ENCODE measurements at places on chromosomes 4 and X.

- no peak for DNase-seq
These were observed 4.5 kb downstream of the RAB9A start for GRCh38 chrX:13693341-13693961.

DNA sequence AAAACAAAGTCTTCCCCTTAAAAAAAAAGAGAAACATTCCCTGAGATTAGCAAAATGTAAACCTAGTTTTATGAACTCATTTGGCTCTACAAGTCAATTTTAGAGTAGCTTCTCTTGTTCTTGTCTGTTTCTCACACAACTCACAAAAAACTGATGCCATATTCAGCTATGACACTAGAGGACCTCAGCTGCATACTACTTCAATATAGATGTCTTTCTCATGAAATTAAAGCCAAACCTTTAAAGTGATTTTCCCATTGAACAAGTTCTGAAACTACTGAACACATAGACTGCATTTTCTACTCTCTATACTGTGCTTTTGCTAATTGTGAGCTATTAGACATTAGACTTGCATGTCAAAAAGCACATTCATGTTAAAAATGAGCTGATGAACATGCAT, 49.8 kb downstream of the TBCK start:
- no peak for DNase-seq

DNA sequence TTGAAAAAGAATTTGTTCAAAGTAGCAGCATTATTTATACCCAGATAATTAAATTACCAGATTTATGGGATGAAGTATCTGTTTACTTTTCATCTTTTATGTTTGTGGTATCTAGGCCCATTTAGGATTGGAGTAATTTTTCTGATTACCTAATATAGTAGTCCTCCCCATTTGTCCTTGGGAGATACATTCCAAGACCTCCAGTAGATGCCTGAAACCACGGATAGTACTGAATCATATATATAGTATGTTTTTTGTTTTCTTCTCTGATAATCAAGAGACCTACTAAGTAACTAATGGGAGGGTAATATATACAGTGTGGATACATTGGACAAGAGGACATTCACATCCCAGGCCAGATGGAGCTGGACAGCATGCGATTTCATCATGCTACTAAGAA, 30.7 kb upstream of the PTPN13 start:
- no peak for DNase-seq

DNA sequence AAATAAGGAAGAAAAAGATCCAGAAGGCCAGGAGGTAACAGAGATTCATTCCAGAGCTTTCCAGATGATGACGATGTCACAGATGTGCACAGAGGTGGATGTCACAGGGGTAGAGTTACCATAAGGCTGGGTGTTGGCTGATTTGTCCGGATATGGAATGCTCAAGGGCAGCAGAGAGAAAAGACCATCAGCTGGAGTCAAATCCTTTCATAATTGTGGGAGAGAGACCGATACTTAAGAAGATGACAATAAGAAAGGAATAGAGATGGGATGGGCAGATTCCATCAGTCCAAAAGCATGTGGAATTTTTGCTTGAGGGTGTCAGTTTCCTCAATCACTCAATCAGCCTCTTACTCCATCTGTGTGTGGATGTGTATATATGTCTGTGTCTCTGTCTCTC, 150.4 kb downstream of the CENPC start:
- no peak for DNase-seq

GRCh38 chr4:52111995-52112394, 60.9 kb downstream of the SPATA18 start:
- DNase-seq, result no peak

DNA sequence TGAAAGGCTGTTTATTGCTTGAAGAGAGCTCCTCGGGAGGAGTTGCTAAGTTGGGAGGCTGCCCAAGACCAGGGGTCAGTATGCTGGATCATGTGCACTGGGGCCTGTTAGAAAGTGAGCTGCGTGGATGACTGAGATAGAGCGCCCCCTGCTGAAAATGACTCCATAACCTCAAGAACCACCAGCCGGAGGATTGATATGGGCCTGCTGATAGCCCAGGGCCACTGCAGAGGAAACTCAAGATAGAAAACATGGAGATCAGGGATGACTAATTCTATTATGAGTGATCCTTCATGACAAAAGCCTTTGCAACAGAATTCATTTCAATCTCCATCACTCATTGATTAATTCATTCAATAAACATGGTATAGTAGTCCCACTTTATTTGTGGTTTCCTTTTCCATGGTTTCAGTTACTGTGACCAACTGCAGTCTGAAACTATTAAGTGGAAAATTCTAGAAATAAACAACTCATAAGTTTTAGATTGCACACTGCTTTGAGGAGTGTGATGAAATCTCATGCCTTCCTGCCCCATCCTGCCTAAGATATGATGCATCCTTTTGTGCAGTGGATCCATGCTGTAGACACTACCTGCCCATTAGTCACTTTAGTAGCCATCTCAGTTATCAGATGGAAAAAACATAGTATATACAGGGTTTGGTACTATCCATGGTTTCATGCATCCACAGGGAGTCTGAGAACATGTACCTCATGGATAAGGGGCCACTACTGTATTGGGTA, 126.7 kb upstream of the MBNL3 start:
- DNase-seq, result peak; percentile 4

- DNase-seq, result no peak
These were observed 128.4 kb downstream of the REELD1 start for GRCh38 chr4:146342600-146343192.

- no peak for DNase-seq
These were observed at the start of gene TBX22 for GRCh38 chrX:80014141-80014940. Gene TBX22 (plus strand): TSS chrX:80014753. CDS start chrX:80022270, 7,517 bp downstream.

DNA sequence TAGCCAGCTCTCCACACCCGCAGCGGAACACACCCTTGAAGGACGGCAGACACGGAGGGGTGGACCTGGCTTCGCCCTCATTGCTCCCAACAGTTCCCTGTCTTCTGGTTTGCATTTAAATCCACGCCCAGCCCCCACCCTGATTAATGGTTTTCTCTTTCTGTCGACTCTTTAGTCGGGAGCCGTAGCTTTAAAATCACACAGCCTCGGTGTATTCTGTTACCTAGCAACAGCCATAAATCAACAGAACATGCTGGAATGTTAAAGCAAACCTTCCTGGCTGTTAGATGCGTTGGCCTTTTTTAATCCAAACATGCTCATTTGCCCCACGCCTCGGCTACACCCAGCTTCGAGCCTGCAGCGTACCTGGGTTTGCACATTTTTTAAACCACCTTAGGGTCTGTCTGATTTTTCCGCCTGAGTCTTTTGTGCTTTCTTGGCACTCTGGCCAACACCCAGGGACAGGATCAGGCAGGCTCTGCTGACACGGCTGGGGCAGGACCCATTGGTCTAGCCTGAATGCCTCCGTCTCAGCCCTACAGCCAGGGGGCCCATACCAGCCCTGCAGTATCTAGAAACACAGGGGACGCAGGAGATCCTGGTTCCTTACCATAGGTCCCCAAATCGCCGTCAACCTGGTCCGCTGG, 21.4 kb upstream of the PPP2R2C start:
- DNase-seq, result no peak

DNA sequence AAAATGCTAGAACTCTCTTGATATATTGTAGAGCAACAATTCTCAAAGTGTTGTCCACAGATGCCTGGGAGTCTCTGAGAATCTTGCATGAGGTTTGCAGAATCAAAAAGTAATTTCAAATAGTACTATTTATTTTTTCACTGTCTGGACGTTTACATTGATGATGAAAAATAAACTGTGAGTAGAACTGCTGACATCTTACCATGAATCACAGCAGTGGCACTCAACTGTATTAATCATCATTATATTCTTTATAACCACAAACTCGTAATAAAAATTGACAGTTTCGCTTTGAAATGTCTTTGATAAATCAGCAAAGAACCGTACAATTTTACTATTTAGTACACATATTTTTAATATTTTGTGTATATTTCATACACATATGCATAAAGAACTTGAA, 94.5 kb downstream of the NAF1 start:
- no peak for DNase-seq

GRCh38 chrX:129717892-129718291, 20.9 kb upstream of the XPNPEP2 start:
- DNase-seq, result no peak

DNA sequence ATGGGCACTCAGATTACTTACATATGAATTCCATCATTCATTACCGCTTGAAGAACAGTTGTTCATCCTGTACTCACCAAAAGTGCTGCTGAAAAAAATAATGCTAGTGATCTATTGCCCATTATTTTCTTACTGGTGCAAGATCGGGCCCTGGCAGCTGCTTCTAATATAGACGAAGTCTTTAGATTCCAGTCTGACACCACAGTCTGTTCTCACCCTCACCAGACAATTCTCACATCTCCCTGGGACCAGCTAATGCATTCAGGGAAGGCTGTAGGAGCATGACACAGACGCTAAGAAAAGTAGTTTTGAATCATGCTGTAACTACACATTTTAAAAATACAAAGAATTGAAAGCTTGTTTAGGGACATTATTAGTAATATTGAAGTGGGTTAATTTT, 13.8 kb downstream of the GEMIN8 start:
- no peak for DNase-seq

DNA sequence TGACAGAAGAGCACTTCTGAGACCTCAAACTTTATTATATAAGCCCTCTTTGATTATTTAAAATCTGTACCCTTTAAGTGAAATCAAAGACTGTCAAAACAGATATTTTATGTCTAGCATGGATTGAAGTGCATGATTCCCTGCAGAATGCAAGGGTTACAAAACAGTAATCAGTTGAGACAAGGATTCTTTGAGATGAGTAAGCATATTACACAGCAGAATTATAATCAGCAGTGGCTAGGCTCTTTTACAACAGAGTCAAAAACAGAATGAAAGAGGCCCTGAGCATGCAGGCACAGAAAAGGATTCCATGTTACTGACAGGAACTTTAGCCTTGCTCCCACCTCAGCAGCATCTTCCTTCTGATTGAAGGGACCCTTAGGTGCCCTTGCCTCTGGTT, 487.9 kb upstream of the GALNT7 start:
- DNase-seq, result no peak

DNA sequence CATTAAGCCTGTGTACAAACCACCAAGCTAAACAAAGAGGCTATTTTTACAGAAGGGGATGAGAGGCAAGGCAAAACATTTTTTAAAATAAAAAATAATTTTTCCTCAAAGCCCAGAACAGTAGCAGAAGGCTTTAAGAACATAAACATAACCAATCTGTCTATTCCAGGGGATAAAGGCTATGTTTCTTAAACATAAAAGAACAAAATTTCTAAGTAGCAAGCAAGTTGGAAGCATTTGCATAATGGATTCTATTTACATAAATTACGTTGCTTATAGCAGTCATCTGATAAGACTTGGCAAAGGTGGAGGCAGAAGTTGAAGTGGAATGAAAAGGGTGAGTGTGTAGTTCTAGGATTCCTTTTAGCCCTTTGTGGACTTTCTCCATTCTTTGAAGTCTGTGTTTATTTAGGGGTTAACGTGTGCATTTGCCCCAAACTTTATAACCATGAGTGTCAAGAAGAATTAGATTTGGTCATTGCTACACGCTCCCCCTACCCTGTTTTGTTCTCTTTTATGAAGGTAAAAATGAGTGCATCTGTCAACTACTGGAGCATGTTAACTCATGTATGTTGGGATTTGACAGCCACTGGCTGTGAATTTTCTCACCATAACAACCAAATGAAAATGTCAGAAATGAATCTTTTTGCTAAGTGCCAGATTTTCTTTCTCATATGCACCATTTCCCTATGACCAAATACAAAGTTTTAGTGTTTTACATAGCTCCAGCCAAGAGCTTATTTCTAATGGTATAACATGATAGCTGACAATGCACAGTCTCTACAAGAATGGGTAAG, 378.4 kb upstream of the IGFBP7 start:
- no peak for DNase-seq

DNA sequence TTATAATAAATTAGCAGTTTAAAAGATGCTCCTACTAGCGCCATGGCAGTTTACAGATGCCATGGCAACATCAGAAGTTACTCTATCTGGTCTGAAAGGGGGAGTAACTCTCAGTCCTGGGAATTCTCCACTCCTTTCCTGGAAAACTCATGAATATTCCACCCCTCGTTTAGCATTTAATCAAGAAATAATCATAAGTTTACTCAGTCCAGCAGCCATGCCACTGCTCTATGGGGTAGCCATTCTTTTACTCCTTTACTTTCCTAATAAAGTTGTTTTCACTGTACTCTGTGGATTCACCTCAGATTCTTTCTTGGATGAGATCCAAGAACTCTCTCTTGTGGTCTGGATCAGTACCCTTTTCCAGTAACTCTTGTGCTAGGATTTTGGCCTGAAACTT, 52.3 kb downstream of the GUCY1B1 start:
- no peak for DNase-seq

DNA sequence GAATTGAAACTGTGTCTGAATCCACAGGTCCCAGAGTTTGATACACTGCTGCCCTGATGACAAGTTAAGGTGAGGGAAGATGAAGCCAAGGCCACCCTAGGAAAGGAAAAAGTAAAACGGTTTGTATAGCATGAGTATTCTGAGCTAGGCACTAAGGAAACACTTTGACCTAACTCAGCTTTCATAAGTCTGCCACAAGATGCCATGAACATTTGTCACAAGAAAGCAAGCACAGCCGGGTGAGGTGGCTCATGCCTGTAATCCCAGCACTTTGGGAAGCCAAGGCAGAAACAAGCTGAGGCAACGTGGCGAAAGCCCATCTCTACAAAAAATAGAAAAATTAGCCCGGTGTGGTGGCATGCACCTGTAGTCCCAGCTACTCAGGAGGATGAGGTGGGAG, 34.2 kb downstream of the ELOVL6 start:
- no peak for DNase-seq

DNA sequence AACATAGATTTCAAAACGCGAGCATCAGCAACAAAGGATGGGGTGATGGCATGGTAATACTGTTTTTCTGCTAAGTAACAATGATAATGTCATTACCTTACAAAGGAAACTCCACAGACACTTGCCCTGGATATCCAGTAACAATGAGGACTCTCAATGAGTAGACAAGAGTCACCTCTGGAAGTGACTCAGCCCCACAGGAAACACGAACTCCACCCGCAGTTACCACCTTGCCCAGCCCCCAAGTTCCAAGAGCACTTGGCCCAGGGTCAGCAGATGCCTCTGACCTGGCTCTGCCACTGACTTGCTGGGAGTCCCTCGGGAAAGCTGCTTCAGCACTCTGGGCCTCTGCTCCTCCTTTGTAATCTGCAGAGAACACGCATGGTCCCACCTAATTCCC, 110.3 kb upstream of the MAP3K15 start:
- peak; percentile 18 for DNase-seq
